CD4-positive, alpha-beta T cell treated with Interleukin-12 subunit alpha and Interleukin-12 subunit beta, for 1 hour (primary cell): ENCODE measurements at places on chromosomes 2 and 18.

DNA sequence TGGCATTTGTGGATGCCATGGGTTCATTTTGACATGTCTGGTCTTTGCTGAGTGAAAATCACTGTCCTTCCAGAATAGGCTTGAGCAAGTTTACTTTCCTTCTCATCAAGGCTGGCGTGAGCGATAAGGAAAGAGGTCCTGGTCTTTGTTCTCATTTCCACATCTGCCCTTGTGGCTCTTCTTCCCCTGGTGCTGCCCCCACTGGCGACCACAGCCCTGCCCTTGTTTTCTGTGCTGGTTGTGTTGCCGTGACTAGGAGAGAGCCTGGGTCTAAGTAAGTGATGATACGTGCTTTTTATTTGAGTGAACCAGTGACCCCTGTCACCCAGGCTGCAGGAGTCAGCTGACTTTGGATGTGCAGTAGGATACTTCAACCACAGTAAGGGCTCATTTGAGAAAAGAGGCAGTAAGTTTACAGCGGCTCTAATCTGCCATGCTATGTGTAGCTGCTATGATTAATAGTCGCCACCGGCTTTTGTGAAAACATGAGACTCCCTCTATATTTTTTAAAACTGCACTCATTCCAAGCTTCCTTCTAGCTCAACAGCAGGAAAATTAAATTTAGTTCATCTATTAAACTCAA lies 441.7 kb downstream of the RNF144A start:
- DNase-seq = no peak

DNA sequence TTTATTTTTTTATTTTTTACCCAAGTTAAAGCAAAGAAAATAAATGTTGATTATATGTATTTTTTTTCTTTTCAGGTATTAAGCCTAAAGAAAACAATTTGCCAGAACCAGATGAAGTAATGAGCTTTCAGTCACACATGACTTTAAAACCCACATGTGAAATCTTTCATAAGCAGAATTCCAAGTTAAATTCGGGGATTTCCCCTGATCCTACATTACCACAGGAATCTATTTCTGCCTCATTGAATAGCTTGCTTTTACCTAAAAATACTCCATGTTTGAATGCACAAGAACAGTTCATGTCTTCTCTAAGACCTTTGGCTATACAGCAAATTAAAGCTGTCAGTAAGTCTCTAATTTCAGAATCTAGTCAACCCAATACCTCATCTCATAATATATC lies 26.6 kb downstream of the GEN1 start:
- no peak for DNase-seq

GRCh38 chr2:27940090-27940671 lies 49.7 kb downstream of the BABAM2 start:
- no peak for DNase-seq

- no peak for DNase-seq
Observed at GRCh38 chr2:3692375-3692774, 11.0 kb upstream of the DCDC2C start.

DNA sequence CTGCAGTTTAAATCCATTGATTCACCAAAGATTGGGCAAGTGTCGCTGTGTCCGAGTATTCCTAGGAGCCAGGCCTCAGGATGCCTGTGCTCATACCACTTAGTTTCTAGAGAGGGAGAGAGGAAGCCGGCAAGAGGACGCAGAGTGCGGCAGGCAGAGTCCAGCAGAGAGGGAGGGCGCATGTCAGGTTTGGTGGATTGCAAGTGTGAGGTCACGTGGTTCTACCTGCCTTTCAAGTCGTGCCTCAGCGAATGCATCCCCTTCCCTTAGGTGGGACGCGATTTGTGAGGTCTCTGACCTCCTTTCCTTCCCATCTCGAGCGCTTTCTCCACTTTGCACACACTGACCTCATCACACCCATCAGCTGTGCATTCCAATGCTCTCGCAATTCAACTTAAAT lies 188.1 kb downstream of the TMEM18 start:
- no peak for DNase-seq

DNA sequence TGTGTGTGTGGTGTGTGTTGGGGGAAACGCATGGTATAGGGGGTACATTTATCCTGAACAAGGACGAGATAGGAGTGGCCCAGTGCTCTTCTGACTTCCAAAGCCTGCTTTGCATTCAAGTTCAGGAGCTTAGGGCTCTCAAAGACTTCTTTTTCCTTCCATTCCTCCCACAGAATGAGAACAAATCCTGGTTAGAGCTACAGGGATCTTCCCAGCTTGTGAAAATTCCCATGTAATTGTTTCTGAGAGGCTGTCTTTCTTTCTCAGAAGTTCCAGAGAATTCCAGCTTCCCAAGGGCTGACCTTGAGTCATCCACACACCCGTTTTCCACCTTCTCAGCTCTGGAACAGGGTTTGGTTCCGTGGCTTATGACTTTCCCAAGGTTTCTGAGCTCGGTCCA lies 38.9 kb downstream of the FASTKD2 start:
- DNase-seq = no peak

GRCh38 chr18:51588616-51589015 lies 391.1 kb upstream of the MEX3C start:
- no peak for DNase-seq

- no peak for DNase-seq
Observed at GRCh38 chr2:70113359-70114070, 26.2 kb downstream of the PCBP1 start.

GRCh38 chr2:203605302-203605701 lies 70.2 kb upstream of the RAPH1 start:
- DNase-seq = no peak
